ENCODE measurements at places on chromosomes 6 and 20.
A peak's percentile ranks its signal among the peaks of the same experiment; 100 is the strongest.

DNA sequence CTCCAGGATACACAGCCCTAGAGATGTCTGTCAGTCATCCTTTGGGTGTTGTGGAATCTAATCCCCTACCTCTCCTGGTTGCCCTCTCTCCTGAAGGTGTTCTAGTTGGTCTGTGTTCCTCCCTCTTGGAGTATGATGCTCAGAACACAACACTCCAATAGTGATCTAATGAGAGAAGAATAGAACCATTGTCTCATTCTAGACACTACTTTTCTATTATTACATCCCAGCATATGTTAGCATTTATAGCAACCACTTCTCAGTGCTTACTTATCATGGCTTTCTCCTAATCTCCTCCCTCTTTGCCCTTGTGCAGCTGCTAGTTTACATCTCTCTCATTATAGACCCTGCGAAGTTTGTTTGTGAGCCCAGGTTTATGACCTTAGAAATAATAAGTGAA, 109.0 kb downstream of the UNC5CL start:
- DNase-seq, result no peak

GRCh38 chr6:75230484-75231325, 12.9 kb downstream of the COX7A2 start:
- no peak for DNase-seq

DNA sequence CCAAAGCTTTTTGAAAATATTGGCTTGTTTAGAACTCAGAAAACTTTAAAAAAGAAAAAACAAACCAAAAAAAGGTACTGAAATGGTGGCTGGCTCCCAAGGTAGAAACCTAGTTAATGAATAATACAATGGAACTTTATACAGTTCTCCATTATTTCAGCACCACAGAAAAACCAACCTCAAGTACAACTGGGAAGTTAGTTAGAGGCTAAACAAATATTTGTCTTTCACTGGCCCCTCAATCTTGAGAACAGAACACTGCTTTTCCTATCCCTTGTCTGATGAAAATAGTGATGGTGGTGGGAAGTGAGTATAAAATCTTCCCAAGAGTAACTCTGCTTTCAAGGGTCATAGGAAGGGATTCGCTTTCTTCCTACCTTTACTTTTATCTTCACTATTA, 126.5 kb downstream of the REV3L start:
- DNase-seq, result no peak

DNA sequence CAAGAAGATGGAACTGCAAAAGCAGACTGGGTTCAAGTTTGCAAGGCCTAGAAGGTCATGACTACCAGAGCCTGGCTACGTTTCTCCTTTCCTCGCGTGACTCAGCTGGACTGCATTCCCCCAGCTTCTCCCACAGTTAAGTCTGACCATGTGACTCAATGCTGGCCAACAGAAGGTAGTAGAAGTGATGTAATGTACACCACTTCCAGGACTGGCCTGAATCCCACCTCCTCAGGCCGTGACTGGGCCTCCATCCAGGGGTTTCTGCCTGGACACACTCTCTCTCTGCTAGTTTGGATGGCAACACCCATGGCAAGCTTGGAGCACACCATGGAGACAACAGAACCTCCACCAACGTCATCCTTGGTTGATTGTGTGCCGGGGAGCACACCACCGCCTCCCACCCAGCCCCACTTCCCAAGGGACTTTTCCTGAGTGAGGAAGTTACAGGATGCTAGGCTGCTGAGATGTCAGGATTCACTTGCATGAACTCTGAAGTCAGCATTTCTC, 112.0 kb upstream of the CDYL start:
- DNase-seq, result no peak

DNA sequence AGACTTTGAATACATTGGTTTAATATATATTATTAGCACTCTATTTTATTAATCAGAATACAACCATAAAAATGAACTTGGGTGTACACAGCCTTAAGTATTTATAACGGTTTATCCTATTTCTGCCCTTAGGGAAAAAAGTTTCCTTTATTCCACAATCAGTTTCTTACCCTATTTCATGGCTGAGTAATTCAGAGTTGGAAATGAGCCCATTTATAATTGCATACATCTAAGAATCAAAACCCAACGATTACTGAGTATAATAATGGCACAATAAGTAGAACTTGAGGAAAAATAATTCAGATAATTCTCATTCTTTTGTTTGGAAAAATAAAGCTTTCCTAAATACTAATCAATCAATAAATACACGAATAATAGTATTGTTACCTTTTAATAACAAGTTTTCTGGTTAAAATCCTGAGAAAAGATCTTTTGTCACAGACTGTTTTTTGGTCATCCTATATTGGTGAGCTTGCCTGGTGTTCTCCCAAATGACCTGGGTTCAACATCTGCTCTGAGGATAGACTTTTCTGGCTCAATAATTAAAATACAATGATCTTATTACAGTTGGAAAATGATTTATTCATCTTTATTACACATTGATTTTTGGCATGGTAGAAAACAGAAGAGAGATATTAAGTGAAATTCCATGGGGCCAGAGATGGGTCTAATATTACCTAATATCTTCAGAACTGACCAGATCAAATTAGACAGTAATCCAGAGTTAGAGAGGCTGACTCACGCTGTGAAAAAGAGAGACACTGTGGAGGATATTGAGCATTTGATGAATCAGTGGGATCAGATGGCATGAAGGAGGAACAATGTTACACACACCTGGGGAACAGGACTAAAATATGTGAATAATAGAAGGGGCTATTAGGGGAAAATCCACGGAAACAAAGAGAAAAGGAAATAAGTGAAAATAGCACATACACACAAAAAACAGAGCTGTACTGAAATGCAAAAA, 162.1 kb upstream of the TBX18 start:
- DNase-seq, result no peak

- DNase-seq, result no peak
Measured at GRCh38 chr6:161226009-161226964, 47.6 kb downstream of the AGPAT4 start.

DNA sequence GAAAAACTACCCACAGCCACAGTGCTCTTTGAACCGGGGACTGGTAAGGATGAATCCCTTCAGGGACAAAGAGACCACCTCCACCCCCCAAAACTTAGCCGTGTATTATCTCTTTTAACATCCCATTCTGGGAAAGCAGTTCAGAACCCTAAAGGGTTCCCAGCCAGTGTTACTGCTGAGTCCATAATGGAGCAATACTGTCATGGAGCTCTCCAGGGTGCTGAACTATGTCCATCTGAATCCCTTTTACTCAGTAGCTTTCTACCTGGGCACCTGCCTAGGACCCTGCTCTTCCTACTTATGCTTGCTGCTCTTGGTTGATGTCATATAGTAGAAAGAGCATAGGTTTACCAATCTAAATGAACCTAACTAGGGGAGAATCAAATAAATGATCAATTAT, 22.3 kb upstream of the SAYSD1 start:
- DNase-seq, result no peak

GRCh38 chr20:33400812-33401183, 521 bp downstream of the CDK5RAP1 start:
- DNase-seq, result no peak

DNA sequence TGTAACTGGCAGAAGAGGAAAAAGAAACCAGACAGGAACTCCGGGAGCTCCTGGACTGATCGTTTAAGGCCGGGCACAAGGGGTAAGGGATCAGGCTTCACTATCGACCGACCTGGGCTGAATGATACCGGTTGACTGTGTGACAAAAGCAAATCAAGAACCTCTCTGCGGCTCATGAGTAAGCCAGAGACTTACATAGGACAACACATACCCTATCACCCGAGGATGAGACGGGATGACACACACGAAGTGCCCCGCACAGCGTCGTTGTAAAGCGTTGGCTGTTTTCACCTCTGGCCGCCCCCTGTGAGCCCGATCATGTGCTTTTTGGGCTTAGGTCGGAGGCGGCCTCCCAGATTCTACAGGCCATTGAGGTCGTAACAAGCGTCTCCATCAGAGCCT, 695 bp upstream of the TGIF2 start:
- peak; percentile 37 for DNase-seq

DNA sequence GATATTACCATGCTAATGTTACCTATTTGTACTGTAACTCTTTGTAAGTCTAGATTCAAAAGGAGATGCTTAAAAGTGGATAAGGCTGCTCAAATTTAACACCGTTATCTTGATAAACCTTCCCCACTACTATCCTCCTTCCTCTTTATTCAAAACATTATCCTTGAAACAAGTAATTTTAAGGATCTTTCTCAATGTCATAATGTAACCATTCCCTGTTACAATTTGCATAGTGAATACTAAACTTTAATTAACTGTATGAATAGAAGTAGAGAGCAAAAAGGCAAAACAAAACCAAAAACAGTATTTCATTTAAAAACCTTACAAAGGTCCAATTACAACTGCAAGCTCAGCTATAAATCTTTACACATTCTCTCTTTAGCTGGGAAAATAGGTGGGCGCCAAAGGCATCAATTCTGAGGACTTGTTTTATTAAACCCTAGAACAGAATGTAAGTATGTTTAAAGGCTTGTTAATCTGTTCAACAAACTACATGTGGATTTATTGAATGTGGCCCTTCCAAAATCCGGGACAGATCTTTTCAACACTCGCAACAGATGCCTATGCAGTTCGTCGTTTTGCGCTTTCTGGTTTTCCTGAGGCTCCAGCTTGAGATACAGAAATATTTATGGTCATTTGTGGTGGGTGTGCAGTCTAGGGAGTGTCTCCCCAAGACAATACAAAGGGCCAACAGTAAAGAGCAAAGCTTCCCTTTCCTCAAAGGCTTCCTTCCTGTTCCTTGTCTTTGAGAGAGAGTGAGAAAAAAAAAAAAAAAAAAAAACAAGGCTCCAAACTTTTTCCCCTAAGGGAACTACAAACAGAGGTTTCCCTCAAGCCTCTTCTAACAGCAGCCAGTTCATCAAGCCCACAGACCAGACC, 15.1 kb downstream of the KIF13A start:
- DNase-seq, result no peak

DNA sequence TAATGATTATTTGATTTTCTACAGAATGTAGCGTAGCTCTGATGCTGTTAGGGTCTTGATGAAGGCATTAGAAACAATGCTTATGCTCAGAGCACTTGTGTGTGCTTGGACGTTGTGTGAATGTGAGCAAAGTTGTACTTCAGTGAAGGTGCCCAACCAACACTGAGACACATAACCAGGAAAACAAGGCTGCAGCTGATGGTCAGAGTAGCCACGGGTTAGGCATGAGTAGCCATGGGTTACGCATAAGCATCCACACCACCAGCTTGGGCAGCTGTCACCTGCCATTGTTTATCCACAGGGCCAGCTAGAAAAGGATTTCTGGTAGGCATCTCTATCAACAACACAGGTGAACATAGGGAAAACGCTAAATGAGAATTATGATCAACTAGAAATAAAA, 326.6 kb downstream of the NRN1 start:
- no peak for DNase-seq

GRCh38 chr6:92647630-92648029, 771.7 kb downstream of the EPHA7 start:
- no peak for DNase-seq

DNA sequence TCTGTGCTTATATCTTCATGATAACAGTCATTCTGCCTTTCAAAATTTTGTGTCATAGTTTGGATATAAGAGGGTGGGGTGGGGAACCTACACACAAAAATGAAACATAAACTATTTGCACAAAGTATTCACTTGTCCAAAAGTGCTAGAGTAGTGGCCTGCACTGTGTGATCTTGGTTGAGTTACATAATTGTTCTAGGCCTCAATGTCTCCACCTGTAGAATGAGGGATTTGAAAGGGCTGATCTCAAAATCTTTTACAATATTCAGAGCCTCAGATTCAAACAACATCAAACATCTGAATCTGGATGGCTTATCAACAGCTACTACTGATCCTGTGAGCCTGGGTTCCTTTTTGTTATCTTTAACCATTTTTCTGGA, 64.3 kb upstream of the TMEM30A start:
- no peak for DNase-seq

GRCh38 chr6:106197441-106197840, 111.3 kb downstream of the PRDM1 start:
- DNase-seq, result no peak

DNA sequence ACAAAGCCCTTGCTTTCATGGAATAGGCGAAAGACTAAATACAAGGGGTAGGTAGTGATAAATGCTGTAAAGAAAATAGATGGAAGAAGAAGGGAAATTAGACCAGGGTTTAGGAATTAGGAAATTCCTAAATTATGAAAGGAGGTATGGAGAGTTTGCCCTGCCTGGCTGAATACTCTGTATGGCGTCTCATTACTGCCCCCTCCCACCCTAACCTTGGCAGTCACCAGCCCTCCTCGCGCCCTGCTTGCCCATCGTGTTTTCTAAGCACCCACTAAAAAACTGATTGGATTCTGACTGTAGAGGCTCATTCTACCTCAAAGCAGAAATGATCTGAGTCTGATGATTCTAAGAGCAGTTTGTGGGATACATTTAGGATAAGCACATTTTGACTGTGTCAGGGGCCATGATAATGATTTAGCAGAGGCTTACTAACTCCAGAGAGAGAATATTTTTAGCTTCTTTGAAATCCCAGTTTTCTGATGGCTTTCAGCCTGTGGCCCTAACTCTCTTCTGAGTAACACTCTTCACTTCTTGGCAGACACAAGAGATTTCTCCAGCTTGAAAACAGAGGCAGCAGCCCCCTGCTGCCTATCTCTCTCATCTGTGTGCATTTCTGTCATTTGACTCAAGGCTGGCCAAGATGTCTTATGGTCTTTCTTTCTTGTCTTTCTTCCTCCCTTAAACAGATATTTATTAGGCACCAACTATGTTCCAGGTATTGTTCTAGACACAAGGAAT, 1.4 kb upstream of the CHD6 start:
- DNase-seq, result no peak

DNA sequence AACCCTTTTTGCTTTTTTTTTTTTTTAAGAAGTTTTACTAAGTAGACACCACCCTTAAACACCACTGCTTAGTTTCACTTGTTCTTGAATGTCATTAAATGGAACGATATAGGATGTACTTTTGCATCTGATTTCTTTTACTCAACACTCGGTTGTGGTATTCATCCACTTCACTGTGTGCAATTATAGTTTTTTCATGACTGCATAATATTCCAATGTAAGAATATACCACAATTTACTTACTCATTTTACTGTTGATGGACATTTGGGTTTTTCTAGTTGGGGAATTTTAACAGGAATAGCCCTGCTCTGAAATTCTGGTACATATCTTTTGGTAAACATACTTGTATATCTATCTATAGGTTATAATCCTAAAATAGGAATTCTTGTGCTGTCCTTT, 29.9 kb downstream of the RTN4IP1 start:
- DNase-seq, result no peak

DNA sequence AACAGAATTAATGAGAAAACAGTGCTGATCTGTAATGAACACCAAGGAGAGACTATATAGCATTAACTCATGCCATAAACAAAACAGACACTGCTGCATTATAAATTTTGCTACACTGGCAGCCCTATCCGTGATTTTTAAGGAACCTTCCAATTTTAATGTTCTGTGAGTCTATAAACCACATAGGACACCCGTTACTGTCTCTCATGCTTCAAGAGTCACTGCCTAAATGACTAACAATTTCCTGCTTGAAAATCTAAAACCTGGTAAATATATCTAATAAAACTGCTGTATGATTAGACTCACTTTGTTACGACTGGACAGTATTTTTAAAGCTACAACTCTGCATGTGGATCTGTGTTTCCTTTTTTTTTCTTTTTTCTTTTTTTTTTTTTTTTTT, 8.7 kb downstream of the CHD6 start:
- DNase-seq, result no peak
